ENCODE measurements at places on chromosomes 16 and 17. TPM values are rescaled to one million over a fixed set of nuclear protein-coding genes. Genes with fewer than 3 reads are reported as not detected.

Gene PLLP
- total RNA-seq, result 37.1 TPM

Gene CBLN1
- total RNA-seq, result not detected

Gene COG4
- total RNA-seq, result 76.3 TPM

Gene SLC2A4
- total RNA-seq, result 0.24 TPM

Gene PARD6A
- total RNA-seq, result 1.9 TPM

Gene TPSAB1
- not detected for total RNA-seq

Gene LITAFD
- total RNA-seq, result not detected

Gene CD300H
- total RNA-seq, result not detected

Gene MYL4
- total RNA-seq, result not detected

Gene ALDH3A1
- total RNA-seq, result 11.3 TPM

Gene TBX6
- total RNA-seq, result 1.1 TPM

Gene DNAH17
- under 0.01 TPM for total RNA-seq
